ENCODE measurements at places on chromosomes 3 and 15.

DNA sequence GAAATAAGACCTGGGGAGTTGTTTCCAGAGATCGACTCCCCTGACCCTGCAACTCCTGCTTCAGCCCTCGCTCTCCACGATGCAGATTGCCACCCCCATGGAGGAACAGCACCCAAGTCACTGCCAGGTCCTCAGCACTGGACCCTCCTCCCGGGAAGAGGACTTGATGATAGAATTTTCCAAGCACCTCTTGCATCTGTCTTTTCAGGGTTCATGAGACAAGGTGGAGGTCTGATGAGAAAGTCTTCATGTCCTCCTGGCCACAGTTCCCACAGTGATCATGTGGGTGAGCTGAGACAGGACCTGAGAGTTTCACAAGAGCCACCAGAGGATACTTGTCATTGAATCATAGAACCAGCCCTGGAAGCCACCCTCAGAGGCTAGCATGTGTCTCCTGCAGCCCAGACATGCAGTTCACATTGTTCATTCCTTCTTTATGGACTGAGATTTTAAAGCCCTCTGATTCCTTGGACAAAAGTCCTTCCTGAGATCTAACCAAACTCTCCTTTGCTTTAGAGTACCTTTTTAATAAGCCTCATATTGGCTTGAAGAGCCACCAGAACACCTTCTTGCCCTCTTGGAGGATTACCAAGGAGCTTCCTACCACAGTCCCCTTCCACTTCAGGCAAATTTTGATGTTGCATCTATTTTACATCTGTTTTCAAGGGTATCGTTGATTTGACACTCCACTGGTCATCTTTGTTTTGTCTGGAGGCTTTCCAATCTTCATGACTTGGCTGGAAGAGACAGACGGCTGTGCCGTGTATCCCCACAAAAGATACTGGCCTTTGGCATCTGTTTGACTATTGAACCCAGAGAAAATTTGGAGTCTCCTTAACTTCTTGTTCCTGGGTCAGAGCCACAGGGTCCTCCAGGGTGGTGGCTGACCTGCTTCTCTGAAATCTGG, 224.8 kb upstream of the BHLHE40 start:
- no peak for DNase-seq

DNA sequence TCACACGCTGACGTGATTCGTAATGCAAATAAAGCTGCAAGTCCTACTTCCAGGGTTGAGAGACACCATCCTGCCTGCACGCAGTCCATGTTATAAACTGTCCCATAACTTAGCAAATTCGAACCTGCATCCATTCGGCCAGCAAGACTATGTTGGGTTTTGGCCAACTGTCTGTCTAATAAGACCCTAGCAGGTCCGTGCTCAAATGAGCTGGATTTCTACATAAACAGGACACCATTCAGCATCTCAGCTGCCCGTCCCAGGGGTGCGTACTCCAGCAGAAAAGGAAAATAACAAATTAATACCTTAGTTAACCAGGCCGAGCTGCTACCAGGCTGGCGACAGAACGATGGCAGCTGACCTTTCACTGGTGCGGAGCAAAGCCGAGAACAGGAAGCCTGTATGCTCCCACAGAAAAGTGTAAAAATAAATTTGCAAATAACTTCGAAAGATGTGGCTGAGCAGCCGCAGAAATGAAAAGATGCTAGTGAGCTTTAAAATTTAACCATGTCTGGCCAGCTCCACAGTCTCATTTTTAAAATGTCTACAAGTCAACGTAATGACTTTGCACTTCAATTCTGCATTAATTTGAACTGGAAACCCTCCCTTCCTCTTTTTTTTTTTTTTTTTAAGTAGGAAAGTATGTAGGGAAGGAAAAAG, 97.1 kb upstream of the SNRPA1 start:
- no peak for DNase-seq

DNA sequence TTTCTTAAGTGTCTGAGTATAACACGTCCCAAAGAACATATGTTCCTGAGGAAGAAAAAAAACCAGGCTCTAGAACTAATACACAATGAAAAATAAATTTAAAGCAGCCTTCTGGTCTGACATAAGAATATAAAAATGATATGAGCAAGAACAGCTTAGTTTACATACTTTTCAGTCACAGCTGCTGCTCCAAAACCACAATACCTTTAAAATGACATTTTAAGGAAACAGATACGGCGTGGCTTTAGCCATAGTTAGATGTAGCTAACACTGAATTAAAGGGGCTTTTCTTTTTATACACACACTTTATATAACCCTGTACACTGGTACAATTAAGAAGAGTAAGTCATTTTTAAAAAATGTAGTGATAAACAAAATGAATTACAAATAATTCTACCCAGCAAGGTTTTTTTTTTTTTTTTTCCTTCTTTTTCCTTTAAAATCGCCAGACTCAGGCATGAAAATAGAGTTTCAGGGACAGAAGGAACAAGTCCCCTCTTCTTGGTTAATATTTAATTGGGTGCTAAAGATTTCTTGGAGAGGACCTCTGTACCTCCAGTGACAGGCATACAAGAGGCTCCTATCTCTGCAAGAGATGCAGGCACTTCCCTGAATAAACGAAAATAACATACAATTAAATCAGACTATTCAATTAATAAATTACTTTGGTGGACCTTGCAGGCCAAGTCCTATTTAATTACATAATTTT, 265.6 kb downstream of the FOXP1 start:
- DNase-seq = no peak

- no peak for DNase-seq
These were observed 413.9 kb downstream of the RBMS3 start for GRCh38 chr3:29694783-29695182.

GRCh38 chr3:4829031-4829394, 150.2 kb upstream of the BHLHE40 start:
- no peak for DNase-seq

- DNase-seq = no peak
These were observed 29.0 kb upstream of the FURIN start for GRCh38 chr15:90839187-90840071.

DNA sequence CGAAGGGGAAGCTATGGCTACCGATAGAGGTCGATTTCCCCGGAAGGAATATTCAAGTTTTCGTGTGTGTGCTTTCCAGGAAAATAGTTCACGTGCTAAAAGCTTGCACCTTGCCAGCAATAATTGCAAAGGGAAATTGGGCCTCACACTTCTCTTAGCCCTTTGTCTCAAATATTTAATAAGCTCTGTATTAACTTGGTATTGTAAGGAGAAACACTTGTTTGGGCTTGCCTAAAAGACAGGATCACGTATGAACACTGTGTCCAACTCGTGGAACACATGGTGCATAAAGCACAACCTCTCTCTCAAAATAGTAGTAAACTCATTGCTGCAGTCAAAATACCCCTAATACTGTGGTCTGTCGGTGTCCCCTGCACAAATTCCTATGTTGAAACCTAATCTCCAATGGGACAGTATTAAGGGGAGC, 352 bp upstream of the TMF1 start:
- no peak for DNase-seq
